Activated T-cell treated with anti-CD3 and anti-CD28 coated beads, Interleukin-2, amount 50 U/mL, for 24 hours (primary cell): ENCODE measurements at places on chromosomes 6 and 20.

DNA sequence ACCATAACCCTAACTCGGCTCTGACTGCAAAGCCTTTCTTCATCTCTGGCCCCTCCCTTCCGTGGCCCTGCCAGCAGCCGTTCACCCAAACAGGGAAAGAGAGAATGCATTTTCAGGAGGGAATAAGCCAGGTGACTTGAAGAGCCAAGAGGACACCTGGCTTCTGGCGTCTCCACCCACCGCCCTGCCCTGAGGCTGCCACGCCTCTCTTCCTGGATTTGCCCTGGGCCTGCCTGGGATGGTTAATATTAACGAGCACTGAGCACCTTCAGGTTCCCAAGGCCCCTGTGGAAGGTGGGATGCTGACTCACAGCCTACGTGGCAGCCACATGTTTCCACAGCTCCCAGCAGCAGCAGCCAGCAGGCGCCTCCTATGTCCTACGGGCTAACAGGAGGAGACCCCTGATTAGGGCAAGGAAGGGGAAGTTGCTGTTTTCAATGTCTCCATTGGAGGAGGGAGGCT lies 138.0 kb upstream of the RREB1 start:
- DNase-seq, result no peak

GRCh38 chr6:158920311-158920905 lies 79.6 kb downstream of the RSPH3 start:
- no peak for DNase-seq

GRCh38 chr6:166488076-166488685 lies 98.3 kb downstream of the RAMACL start:
- peak; percentile 76 for DNase-seq

DNA sequence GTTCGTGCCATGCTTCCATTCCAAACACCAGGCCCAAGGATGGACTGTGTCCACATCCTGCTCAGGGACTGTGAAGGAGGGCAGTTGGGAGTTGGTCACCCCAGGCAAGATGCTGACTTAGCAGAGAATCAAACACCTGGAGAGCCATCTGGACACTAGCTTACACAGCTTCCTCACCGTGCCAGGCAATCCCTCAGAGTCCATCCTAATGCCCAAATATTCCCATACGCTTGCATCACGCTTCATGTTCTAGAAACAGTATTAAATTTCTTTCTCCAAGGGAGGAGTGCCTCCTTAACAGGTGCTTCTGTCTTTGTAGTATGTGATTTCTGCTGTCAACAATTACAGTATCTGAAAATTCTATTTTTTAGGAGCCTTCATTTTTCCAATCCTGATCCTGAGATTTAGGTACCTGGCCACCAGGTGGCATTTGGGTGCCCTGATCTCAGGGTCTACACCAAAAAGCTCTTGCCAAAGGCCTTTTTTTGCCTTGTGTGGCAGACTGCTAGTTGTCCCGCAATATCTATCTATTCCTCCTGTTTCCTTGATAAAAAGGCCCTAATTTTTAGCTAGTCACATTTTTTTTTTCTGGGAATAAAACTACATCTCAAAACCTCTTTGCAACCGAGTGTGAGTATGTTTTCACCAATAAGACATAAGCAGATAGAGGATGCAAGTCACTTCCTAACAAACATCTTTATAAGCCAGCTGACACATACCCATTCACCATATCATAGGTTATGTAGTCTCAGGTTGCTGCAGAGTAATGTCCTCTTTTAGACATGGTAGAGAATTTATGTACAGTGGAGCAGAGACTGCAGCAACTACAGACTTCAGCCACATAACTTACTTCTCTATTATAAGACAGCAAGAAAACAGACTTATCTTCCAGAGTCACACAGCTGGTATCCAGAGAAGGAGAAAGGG lies 85.0 kb downstream of the PREP start:
- no peak for DNase-seq

DNA sequence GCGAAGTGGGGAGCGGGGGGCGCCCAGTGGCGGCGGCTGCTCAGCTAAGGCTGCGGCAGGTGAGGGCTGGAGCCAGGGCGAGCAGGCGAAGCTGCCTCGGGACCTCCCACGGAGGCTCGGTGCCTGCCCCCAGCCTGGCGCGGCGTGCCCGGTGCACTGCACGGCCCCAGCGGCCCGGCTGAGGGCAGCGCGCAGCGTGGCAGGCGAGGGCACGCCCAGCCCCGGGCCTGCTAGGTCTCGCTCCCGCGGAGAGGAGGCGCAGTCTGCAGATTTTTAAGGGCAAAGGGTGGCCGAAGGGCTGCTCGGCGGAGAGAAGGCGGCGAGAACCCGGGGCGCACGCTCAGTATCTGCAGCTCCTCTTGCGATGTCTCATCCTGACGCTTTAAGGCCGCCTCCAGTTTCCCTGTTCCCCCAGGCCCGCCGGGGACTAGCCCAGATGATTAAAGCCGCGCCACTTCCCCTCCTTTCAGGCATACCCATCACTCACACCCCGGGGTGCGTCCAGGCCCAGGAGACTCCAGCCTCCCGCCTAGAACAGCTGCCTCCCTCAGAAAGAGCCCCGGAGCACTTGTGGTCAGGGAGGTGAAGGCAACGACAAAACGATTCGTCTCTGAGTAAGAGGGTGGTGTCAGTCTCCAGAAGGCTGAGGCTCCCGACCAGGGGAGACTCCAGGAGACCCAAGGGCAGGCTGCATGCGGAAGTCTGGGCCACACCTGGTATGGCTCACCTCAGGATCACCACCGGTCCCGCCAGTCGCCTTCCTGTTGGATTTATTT lies at the start of gene FERMT1:
TSS of gene FERMT1 (minus strand) at position 158 of the 776 bp plus-strand sequence. CDS start 3,476 bp downstream, outside the sequence.
- DNase-seq, result peak; percentile 55
